ENCODE measurements at places on chromosomes 1 and 21.

DNA sequence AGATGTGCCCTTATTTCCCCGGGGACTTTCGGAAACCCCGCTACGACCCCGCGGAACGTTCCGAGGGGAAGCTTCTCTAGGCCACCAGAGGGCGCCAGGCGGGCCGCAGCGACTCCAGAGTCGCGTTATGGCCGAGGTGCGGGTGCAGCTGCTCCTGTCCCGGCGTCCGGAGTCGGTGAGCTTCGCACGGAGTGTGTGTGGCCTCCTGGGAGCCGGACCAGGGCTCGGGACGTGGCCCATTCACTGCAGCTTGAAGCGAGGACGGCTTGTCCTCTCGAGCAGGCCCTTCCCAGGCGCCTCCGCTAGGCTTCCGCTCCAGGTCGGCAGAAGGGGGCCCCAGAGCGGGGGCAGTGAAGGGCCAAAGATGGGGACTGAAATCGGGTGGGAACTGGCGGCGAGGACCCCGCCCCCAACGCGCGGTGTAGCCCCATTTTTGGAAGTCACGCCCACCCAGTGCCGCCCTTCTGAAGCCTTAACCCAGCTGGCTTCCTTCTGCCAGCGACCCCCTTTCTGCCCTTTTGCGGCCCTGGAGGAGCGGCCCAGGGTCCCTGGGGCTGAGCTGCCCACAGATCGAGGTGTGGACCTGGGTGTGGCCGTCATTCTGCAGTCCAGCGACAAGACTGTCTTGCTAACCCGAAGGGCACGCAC lies at the start of gene NUDT17:
Gene NUDT17 (plus strand): TSS at position 117 of the 648 bp plus-strand sequence. CDS start 11 bp downstream, at position 128.
- no peaks in the 10 kb centered on the region for H3K36me3 ChIP-seq
- no peak within 1 kb of the TSS for H3K4me3 ChIP-seq
- H3K27ac ChIP-seq = peak within 1 kb of the TSS; percentile 65
- DNase-seq = peak; percentile 78
- no peaks in the 10 kb centered on the region for H3K27me3 ChIP-seq

GRCh38 chr21:45354970-45355369 lies 50.0 kb upstream of the COL18A1 start:
- DNase-seq = no peak
- H3K27ac ChIP-seq = no peak overlapping the region
- no peak overlapping the region for H3K4me3 ChIP-seq
- H3K36me3 ChIP-seq = no peaks in the 10 kb centered on the region
- H3K27me3 ChIP-seq = peaks cover 9% of the 10 kb centered on the region

DNA sequence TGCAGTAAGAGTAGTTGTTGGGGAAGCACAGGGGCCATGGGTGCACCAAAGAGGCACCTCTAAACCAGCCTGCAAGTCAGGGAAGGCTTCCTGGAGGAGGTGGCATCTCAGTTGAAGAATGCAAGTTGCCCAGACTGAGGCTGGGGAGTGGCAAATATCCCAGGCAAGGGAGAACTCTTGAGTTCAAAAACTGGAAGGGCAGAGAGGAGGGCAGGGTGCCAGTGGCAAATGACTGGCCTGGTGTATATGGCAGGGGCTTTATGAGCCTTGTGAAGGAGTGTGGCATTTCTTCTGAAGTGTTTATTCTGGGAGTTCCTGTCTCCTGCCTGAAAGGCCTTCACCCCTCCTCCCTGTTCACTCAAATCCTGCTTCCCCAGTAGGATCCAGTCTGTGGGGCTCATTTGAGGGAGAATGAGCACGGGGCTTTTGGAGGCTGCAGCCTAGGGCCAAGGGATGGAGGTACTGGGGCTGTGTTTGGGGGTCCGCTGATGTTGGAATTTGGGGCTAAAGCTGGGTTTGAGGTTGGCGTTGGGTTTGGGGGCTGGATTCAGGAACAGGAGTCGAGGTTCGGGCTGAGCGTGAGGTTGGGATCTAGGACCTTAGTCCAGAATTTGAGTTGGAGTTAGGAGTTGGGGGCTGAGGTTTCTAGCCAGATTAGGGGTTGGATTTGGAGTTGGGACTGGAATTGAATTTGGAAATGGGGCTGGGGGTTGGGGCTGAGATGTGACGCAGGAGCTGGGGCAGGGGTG lies at the start of gene TMEM125:
Gene TMEM125 (plus strand): TSS at position 357 of the 749 bp plus-strand sequence. CDS start 2,740 bp downstream, outside the sequence.
- DNase-seq = no peak
- peaks cover 3% of the 10 kb centered on the region for H3K36me3 ChIP-seq
- peaks cover 14% of the 10 kb centered on the region for H3K4me1 ChIP-seq
- H3K27ac ChIP-seq = no peak within 1 kb of the TSS
- H3K27me3 ChIP-seq = peaks cover 16% of the 10 kb centered on the region

- peaks cover 19% of the 10 kb centered on the region for H3K36me3 ChIP-seq
- no peak overlapping the region for H3K27ac ChIP-seq
- no peak overlapping the region for H3K4me3 ChIP-seq
Measured at GRCh38 chr1:220113136-220113695, 19.3 kb downstream of the IARS2 start.

DNA sequence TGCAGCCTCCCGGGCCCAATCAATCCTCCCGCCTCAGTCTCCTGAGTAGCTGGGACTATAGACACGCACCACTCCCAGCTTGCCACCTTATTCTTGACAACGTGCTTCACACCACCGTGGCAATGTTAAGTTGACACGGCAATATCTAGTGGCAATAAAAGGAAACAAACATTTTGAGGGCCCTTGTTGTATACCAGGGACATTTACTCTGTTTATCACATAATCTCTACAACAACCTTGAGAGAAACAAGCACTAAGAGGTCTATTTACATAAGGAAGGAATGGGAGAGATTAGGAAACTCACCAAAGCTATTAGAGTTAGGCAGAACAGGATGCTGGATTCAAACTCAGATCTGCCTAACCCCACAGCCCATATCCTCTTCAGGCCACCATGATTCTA lies 3.1 kb downstream of the KLHDC8A start:
- H3K27ac ChIP-seq = no peak overlapping the region
- H3K4me1 ChIP-seq = no peaks in the 10 kb centered on the region
- no peaks in the 10 kb centered on the region for H3K36me3 ChIP-seq
- DNase-seq = no peak

GRCh38 chr1:238779716-238780115 lies 606.7 kb upstream of the CHRM3 start:
- DNase-seq = no peak
- H3K4me3 ChIP-seq = no peak overlapping the region
- H3K27me3 ChIP-seq = no peaks in the 10 kb centered on the region
- H3K36me3 ChIP-seq = no peaks in the 10 kb centered on the region
- no peaks in the 10 kb centered on the region for H3K4me1 ChIP-seq
- no peak overlapping the region for H3K27ac ChIP-seq

GRCh38 chr1:34924759-34925555 lies 4.5 kb downstream of the DLGAP3 start:
- no peak overlapping the region for H3K4me3 ChIP-seq
- H3K36me3 ChIP-seq = peaks cover 2% of the 10 kb centered on the region
- H3K27me3 ChIP-seq = peaks cover 82% of the 10 kb centered on the region
- DNase-seq = peak; percentile 68
- H3K4me1 ChIP-seq = peaks cover 7% of the 10 kb centered on the region
- no peak overlapping the region for H3K27ac ChIP-seq

DNA sequence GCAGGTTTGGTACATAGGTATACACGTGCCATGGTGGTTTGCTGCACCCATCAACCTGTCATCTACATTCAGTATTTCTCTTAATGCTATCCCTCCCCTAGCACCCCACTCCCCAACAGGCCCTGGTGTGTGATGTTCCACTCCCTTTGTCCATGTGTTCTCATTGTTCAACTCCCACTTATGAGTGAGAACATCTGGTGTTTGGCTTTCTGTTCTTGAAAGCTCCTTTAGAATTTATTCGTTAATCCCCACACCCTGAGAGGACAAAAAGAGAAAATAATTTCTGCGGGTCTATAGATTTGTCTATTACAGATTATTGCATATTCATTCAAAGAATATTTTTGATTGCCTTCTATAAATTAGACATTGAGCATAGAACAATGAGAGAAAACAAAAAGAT lies 455.5 kb downstream of the PLPP3 start:
- no peak for DNase-seq
- H3K27ac ChIP-seq = no peak overlapping the region
- no peak overlapping the region for H3K4me3 ChIP-seq

- no peaks in the 10 kb centered on the region for H3K27me3 ChIP-seq
- no peak for DNase-seq
- no peak overlapping the region for H3K27ac ChIP-seq
- H3K4me1 ChIP-seq = no peaks in the 10 kb centered on the region
Measured at GRCh38 chr1:51962486-51963356, 27.8 kb downstream of the RAB3B start.

DNA sequence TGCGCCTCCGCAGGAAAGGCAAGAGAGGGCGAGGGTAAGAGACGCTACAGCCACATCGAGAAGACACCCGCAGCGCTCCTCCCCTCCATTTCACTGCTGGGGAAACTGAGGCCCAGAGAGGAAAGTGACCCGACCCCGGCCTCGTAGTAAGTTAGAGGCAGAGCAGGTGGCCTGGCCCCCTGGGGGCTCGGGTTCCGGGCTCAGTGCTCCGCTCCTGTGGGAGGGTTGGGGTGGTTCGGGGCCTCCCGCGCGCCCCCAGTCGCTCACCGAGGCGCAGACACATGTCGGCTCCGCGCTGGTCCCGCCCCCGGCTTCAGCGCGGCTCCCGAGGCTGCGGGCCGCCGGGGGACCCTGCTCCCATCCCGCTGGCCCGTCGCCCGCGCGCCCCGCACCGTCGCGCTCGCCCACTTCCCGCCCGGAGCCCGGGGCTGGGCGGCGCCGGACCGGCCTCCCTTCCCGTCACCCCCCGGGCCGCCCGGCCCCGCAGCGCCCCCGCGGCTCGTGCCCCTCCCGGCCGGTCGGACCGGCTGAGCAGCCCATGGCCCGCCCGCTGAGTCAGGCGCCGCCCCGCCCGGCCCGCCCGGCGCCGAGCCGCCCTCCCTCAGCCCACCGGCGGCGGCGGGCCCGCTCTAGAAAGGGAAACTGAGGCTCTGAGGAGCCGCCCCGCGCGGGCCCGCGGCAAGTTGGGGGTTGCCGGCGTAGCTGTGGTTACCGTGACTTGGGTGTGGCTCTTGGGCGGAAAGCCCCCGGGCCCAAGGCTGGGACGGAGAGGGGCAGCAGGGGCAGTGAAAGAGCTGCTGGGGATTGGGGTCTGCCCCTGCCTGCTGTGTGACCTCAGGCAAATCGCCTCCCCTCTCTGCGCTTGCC lies at the start of gene TMEM54:
Gene TMEM54 (minus strand): TSS at position 434 of the 867 bp plus-strand sequence. CDS start 151 bp downstream, at position 283.
- peak; percentile 41 for DNase-seq
- H3K27me3 ChIP-seq = peaks cover 35% of the 10 kb centered on the region
- no peaks in the 10 kb centered on the region for H3K36me3 ChIP-seq

- H3K27me3 ChIP-seq = peaks cover 11% of the 10 kb centered on the region
- H3K36me3 ChIP-seq = no peaks in the 10 kb centered on the region
- H3K4me3 ChIP-seq = no peak overlapping the region
- DNase-seq = no peak
- no peaks in the 10 kb centered on the region for H3K4me1 ChIP-seq
- no peak overlapping the region for H3K27ac ChIP-seq
Measured at GRCh38 chr21:35922618-35923017, 137.7 kb downstream of the SETD4 start.

- H3K36me3 ChIP-seq = no peaks in the 10 kb centered on the region
- no peaks in the 10 kb centered on the region for H3K4me1 ChIP-seq
- H3K27ac ChIP-seq = no peak overlapping the region
Measured at GRCh38 chr1:238652346-238652968, 733.9 kb upstream of the CHRM3 start.

GRCh38 chr1:29975036-29975694 lies 738.8 kb downstream of the PTPRU start:
- H3K27ac ChIP-seq = no peak overlapping the region
- H3K36me3 ChIP-seq = no peaks in the 10 kb centered on the region
- peaks cover 3% of the 10 kb centered on the region for H3K4me1 ChIP-seq
- no peak overlapping the region for H3K4me3 ChIP-seq
- H3K27me3 ChIP-seq = peaks cover 16% of the 10 kb centered on the region

DNA sequence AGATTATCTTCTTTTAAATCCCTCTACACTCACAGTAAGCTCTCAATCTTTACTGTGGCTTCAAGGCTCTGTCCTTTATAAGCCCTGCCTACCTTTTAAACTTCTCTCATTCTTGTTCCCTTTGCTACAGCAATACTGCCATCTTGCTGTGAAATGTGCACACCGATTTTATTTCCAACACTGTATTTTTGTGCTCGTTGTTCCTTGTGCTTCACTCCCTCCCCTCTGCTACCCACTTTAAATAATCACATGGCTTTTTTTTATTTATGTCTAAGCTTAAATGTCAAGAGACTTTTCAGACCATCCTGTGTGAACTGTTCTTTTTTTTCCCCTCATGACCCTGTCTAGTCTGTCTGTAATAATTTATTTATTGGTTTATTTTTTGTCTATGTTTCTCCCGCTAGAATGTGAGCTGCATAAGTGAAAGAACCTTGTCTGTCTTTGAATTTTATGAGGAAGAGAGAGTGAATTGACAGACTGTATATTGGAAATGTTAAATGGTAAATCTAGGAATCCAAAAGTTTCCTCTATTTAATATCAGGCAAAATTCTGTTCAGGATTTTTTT lies 45.7 kb downstream of the ABCD3 start:
- no peak for DNase-seq
- H3K27me3 ChIP-seq = no peaks in the 10 kb centered on the region
- H3K27ac ChIP-seq = no peak overlapping the region
- H3K4me1 ChIP-seq = peaks cover 6% of the 10 kb centered on the region

DNA sequence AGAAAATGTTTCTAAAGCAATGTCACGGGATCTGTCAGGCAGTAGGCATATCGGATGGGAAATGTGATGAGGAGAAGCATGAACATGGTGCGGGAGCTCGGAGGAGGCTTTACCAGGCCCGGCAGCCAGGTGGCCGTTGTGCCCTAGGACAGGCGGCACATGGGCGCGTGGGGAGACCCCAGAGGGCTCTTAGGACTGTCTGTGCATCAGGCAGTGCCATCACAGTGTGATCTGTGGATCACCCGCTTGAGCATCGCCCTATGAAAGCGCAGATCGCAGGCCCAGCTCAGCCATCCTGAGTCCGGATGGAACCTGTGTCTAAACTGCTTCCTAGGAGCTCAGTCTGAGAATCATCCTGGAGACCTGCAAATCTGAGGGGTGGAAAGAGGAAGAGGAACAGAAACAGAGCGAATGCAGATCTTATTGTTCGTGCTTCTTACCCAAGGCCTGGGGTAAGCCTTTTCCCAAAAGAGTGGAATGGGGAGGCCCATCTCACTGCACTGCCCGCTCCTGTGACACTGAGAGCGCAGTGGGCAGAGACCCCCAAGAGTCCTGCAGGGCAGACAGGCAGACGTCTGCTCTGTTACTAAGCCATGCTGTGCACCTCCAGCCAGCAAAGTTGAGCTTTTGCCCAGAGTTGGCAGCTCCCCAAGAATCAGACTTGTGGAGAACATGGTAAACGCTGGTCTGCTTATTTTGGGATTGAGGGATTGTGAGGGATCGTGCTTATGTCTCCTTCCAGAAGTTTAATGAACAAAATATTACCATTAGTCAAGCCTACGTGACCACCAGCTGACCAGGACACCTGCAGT lies 251.0 kb downstream of the RHOU start:
- H3K27me3 ChIP-seq = no peaks in the 10 kb centered on the region
- DNase-seq = no peak
- no peak overlapping the region for H3K4me3 ChIP-seq
- no peaks in the 10 kb centered on the region for H3K36me3 ChIP-seq
- peaks cover 4% of the 10 kb centered on the region for H3K4me1 ChIP-seq

- H3K4me3 ChIP-seq = no peak overlapping the region
- H3K4me1 ChIP-seq = no peaks in the 10 kb centered on the region
Measured at GRCh38 chr1:185663332-185663731, 70.9 kb upstream of the HMCN1 start.

Measured in activated naive CD8-positive, alpha-beta T cell treated with anti-CD3 and anti-CD28 coated beads for 36 hours (primary cell).